GM18507 (cell line): ENCODE measurements at places on chromosomes 6 and 20.

GRCh38 chr20:38326309-38326708 is 20.0 kb upstream of the LBP start:
- DNase-seq: no peak

GRCh38 chr6:168524571-168525001 is 83.6 kb downstream of the SMOC2 start:
- DNase-seq: no peak

- no peak for DNase-seq
Measured at GRCh38 chr20:44457016-44457415, 18.7 kb upstream of the TTPAL start.

GRCh38 chr6:32752580-32752979 is 10.8 kb downstream of the HLA-DQB2 start:
- DNase-seq: no peak

DNA sequence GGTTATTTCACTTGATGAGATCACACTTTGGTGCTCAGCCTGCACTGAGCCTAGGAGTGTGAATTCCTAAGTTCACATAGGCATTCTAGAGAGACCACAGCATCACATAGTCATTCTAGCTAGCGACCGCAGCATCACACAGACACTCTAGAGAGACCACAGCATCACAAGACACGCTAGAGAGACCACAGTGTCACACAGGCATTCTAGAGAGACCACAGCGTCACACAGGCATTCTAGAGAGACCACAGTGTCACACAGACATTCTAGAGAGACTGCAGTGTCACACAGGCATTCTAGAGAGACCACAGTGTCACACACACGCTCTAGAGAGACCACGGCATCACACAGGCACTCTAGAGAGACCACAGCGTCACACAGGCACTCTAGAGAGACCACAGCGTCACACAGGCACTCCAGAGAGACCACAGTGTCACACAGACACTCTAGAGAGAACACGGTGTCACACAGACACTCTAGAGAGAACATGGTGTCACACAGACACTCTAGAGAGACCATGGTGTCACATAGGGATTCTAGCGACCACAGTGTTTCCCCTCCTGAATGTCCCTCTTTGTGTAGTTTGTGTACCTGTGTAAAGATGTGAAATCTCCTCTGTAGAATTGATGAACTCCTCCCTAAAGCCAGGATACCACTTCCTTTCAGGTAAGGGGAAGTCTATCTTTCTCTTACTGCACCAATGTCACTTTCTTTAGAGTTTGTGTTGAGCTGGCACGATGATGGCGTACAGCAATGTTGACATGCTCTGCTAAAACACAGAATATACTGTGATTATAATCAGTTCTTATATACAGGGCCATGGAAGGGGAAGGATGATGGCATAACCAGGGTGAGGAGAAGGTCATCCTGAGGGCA is 169.4 kb downstream of the ZDHHC14 start:
- DNase-seq: no peak

GRCh38 chr6:123804014-123804786 is 535 bp downstream of the NKAIN2 start:
- no peak for DNase-seq

- no peak for DNase-seq
Measured at GRCh38 chr20:12763406-12763805, 245.4 kb upstream of the SPTLC3 start.

GRCh38 chr6:158797331-158798310 is 21.5 kb downstream of the EZR start:
- DNase-seq: no peak

DNA sequence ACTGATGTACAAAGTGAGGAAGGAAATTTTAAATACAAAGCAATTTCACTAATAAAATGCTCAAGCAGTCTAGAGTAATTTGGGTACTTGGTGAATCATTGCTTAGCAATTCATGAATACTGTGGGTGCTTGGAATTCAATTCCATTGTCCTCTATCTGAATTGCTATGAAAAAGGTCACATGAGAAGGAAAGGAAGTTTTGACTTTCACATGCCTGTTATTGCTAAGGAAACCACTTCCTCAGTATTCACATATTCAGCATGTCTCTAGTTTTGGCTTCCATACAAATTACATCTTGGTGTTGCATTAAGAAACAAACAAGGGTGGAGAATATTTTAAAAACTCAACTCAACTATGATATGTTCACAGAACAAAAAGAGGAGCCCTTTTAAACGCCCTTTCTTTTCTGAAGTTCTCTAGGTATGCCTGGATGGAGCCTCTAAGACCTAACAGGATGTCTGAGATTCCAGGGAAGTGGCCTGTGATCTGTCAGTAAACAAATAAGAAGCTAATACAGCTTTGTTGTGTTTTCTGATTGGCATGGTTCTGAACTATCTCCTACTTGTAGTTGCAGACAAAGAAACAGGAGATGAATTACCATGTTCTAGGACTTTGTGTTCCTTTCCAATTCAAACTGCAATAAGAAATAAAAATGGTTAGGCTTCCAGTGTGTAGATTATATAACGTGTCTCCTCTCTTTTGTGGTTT is 190.4 kb downstream of the OGFRL1 start:
- no peak for DNase-seq

DNA sequence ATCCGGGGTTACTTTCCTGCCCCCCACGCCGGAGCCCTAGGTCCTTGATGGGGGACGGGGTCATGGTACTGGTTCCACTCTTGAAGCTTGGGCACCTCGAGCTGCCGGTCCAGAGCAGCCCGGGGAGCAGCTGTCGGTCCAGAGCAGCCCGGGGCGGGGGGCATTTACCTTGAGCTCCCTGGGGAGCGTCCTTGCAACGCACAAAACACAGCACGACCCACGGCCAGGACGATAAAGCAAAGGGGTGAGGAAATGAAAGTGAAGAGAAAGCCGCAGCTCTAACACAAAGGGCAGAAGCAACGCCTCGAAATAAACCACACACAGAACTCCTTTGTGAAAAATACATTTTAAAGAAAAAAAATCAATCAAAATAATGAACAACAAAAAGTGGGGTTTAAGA is 39.1 kb downstream of the KCNQ2 start:
- DNase-seq: no peak

DNA sequence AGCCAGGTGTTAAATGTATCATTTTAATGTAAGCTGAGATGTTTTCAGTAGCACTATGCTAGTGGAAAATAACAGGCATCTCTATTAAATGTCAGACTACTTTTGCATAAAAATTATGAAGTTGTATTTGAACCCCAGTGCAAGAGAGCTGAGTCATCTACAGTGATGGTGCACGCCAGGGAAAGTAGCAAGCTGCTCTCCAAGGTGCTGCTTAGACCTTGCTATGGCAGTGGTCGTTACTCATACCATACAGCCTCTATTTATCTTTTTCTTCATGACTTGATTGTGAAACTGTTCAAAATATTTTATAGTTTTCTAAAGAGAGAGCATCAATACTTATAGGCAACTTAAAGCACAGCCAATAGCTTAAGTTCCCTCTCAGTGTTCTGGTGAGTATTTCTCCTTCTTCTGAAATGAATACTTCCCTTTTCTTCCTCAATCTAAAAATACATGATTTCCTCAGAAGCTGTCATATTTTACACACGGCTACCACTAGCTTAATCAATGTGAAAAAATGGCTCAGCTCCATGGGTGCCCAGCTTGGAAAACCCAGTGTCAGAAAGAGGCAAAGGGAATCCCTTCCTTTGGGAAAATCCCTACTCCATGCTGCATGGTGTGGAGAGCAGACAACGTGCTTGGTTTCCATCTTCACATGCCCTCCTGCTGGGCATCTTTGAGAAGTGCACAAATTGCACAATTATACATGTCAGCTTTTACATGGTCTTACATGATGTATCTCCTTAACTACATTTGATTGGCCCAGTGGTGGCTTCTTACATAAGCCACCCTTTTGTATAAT is 105.6 kb downstream of the ELOVL4 start:
- DNase-seq: no peak

GRCh38 chr6:38157905-38158304 is 338.4 kb downstream of the ZFAND3 start:
- DNase-seq: no peak

DNA sequence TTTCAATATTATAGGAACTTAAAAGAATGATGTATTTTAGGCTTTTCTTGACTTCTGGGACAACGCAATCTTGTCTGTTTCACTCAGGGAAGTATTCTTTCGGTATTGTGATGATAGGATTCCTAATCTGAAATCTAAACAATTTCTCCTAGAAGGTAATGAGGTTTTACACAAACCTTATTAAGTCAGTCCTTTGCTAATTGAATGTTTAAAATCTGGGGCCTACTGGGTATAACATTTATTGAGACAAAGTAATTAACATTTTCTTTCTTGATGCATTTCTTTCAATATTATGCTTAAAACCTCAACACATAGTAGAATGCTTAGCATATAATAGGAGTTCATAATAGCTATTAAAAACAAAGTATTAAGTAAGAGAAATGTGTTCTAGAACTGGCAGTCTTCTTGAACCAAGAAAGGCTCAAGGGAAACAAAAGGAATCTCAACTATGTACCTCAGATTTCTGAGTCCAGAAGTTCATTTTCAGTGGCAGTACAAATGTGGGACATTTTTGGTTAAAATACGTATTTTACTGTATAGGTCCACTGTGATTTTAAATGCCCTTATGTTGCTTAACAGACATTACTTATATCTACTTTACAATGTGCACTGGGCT is 121.4 kb upstream of the BMP2 start:
- DNase-seq: no peak

DNA sequence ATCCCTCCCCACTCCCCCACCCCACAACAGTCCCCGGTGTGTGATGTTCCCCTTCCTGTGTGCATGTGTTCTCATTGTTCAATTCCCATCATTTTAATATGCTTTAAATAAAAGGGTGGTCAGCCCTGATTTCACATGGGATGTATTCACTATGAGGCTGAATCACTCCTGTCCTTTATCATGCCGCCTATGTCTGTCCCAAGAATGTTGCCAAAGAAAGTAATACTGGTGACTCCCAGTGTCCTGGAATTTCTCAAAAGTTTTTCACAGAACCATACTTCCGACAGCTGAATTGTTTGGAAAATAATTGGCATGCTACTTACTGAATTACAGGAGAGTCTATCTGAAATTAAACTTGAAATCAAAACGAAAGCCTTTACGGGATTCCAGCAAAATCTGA is 217.7 kb downstream of the HAO1 start:
- DNase-seq: no peak

DNA sequence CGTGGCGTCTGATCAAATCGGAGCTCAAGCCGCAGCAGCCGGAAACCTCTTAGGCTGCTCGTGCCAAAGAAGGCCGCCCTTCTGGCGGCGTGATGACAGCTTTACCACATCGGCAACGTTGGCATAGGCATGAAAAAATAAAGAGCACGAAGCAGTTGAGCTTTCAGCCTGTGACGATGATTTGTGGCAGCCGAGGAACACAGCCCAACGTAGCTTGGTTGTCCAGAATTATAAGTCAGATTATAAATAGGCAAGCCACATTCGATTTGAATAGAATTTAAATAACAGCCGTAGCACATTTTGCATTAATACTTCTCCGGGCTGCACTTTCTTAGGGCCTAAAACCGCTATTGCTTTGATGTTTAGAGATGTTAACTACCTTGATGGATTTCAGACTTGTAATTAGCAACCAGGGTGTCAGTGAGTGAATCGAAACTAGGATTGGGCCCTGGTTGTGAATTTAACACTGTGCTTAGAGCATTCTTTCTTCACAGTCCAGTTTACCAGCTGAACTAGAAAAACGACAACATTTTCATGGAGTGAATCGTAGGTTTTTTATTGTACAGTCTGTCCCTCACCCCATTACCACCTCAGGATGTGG is 864 bp upstream of the BCLAF1 start:
- DNase-seq: no peak

DNA sequence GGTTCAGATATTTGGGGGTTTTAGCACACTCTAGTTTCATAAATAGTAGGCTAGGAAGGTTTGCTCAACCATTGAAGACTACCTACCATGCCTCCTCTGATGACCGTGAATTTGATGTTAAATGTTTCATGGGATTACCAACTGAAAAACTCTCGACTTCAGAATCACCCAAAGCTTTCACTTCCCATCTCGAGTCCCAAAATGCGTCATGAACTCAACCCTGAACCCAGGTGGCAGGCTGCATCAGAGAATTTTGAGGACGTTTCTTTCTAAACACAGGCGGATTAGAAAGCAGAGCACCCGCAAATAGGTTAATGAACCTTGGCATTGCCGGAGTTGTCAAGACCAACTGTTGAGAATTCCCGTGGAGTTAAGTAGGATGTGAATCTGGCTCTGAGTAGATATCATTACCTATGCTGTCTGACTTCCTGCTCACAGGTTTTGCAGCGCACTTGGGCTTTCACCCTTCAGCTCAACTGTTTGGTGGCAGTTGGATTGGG is 98.4 kb upstream of the ADTRP start:
- peak; percentile 14 for DNase-seq

- no peak for DNase-seq
Measured at GRCh38 chr6:154932515-154933027, 62.5 kb upstream of the TIAM2 start.

GRCh38 chr6:21997119-21998037 is 299.5 kb downstream of the PRL start:
- no peak for DNase-seq

DNA sequence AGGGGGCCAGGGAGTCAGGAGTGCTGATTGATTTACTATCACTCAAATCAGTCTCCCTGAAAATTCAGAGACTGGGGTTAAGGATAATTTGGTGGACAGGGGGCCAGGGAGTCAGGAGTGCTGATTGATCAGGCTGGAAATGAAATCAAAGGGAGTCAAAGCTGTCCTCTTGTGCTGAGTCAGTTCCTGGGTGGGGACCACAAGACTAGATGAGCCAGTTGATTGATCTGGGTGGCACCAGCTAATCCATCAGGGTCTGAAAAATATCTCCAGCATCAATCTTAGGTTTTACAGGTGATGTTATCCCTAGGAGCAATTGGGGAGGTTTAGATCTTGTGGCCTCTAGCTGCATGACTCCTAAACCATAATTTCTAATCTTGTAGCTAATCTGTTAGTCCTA is 6.1 kb upstream of the AFG1L start:
- DNase-seq: no peak

DNA sequence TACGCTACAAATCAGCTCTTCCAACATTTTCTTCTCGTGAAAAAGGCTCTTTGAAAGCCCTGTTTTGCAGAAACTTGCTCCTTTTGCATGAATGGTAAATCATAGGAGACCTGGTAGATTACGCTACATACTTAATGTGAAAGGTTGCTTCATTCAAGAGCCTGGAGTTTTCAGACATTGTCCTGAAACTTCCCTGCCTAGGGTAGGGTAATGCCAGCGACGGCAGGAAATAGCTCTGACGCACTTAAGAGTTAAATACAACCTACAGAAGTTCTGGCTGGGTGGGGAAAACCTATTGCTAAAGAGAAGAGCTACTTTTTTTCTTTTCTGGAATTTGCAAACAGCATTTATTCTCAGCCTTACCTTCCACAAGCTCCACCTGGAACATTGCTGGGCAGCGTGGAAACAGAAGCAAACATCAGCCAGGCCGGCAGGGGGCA is 144.5 kb downstream of the LPA start:
- no peak for DNase-seq

DNA sequence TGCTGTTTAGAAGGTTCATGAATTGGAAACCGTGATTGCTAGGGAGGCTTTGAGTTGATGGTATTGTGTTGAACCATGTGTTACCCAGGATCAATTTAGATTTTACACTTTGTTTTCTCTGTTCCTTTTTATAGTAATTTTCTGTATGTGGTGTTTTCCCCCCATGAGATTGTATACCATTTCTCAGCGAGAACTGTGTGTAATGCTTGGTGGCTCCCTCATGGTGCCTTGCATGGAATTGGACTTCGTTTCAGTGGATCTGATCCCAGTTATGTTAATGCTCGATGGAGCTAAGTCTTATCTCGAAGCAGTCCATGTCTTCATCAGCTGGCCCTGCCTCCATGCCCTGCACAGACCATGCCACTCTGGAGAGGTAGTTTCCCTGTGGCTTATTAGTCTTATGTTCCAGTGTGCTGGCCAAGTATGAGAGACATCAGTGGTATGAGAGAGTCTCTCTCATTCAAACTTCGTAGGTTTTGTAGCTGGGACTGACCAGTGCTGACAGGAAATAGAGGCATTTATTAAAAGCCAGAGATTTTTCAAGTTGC is 18.7 kb downstream of the PTPN1 start:
- DNase-seq: no peak
